Thyroid gland (tissue), 4 donors: ENCODE measurements at places on chromosomes 7 and 10. TPM values are rescaled to one million over a fixed set of nuclear protein-coding genes. Genes with fewer than 3 reads are reported as not detected.

ENTPD1 gene
- total RNA-seq, result 7.2 TPM

GRCh38 chr10:79241990-79242619 lies 105.2 kb upstream of the PPIF start:
- DNase-seq, result peak; percentile 56

NOD1 gene
- total RNA-seq, result 17.6 TPM

DNA sequence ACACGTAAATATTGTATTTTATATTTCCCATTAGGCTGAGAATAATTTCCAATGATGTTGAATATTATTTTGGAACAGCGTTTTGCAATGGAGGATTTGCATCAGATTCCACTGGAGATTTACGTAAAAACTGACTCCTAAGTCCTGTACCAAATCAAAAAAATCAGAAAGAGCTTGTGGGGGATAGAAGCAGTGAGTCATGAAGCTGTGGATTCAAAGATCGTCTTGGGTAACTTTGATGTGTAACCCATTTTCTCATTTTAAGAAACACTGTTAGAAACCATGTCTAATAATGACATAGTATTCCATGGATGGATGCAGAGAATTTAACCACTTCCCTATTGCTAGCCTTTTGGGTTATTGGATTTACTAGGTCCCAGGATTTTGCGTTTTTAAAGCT lies 158.6 kb downstream of the INHBA start:
- no peak for DNase-seq

RTKN2 gene
- total RNA-seq, result 0.49 TPM

GRCh38 chr7:157312941-157313340 lies 23.9 kb upstream of the DNAJB6 start:
- no peak for DNase-seq

DNA sequence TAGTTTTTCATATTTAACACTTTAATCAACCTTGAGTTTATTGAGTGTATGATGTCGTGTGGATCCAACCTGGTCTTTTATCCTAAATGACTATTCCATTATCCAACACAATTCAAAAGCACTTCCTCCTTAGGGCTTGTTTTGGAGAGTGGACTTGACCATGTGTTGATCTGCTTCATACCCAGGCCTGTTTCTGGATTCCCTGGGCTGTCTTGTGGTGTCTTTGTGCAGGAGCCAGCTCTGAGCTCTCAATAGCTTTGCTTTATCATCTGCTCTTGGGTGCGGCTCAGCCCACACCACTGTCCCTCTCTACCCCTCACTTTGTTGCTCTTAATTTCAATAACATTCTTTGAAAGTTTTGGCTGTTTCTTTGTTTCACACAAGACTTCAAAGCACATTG lies 70.9 kb upstream of the CHST15 start:
- no peak for DNase-seq

GRCh38 chr7:48837266-48837665 lies 87.1 kb upstream of the CDC14C start:
- DNase-seq, result peak; percentile 24

ALOX5 gene
- total RNA-seq, result 28.2 TPM

DNA sequence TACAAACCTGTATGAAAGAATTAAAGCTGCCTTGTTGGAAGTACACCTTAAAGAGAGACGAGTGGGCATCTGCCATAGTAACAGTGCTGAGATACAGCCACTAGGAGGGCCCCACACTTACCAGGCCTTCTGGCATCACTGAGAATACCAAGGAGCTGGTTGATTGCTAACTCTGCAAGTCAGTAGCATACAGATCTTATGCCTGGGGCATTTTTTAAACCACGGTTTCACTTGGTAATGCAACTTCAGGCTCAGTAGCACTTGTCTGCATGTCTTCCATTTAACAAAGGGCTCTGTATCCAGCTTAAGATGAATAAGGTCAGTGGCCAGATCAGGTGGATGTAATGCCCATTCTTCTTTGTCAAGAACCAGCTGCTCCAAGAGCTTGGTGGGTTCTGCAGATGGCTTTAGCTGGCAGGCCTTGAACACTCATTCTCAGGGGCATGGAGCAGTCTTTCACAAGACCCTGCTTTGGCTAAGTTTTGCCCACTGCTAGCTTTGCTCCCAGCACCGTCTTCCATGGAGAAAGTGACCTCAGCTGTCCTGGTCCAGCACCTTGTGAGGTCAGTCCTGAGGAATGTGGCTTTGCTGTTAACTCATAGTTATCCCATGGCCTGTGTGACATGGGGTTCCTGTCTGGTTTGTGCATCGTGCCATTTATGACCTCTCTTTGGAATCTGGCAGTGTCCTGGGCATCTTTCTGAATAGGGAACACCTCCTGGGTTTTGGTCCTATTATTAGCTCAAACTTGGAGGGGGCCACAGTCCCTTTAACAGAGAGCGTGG lies 68.1 kb downstream of the BMPER start:
- DNase-seq, result no peak

DNA sequence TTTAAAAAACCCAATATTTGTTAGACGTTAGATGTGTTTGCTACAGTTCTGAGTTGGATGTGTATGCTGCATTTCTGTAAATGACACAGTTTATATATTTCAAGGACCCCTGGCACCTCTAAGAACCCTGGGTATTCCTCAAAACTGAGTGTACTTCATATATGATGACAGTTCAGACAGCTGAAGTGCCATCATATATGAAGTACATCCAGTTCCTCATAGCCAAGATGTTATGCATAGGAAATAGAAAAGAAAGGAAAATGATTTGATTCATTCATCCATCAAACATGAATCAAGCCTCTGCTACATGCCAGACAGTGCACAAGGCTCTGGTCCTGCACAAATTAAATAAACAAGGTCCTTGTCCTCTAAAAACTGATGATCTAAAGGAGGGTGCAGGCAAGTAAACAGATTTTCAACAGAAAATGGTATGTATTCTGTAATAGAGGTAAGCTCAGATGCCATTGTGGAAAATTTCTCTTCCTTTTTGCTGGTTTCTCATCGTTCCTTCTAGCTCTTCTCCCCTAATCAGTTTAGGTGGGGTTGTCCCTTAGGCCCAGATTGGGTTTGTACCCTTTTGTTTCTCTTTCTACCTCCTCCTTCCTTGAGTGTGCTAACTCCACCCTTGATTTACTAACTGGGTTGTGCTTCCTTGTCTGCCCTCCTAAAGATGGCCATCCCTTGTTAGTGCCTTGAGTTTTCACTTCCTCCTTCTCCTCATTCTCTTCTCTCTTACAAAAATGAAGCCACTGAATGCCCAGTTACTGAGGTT lies 25.3 kb upstream of the SMIM30 start:
- no peak for DNase-seq

- DNase-seq, result no peak
These were observed 33.6 kb downstream of the RHEB start for GRCh38 chr7:151486074-151486473.

SLC16A12 gene
- 30.3 TPM for total RNA-seq

AKR1D1 gene
- not detected for total RNA-seq

DNA sequence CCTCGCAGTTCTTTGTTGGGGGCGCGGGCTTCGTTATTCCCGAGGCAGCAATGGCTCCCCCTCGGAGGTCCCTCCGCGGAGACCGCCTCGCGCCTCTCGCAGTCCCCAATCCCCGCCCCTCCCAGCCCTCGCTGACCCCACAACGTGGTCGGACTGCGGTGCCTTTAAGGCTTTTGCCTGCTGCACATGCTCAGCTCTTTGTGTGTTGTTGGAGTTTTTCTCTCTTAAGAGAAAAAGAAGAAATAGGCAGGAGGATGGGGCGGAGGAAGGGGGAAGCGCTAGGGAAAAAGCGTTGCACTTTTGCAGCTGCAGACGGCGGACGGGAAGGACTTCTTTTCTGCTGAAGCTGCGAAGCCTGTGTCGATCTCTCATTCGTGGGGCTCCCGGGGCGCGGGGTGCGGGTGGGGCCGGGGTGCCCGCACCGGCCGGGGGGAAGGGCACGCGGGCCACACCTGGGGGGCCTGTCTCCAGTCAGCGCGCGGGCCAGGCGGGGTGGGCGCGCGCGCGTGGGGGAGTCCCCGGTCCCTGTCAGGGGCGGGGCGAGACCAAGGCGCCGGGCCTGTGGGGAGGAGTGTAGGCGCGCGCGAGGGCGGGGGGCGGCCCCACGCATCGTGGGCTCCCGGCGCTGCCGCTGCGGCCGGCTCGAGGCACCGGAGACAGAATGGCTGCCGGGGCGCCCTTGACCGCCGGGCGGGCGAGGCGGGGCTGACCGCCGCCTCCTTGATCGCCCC lies 445 bp upstream of the ATRNL1 start:
- peak; percentile 23 for DNase-seq

HIPK2 gene
- total RNA-seq, result 34.4 TPM

DNA sequence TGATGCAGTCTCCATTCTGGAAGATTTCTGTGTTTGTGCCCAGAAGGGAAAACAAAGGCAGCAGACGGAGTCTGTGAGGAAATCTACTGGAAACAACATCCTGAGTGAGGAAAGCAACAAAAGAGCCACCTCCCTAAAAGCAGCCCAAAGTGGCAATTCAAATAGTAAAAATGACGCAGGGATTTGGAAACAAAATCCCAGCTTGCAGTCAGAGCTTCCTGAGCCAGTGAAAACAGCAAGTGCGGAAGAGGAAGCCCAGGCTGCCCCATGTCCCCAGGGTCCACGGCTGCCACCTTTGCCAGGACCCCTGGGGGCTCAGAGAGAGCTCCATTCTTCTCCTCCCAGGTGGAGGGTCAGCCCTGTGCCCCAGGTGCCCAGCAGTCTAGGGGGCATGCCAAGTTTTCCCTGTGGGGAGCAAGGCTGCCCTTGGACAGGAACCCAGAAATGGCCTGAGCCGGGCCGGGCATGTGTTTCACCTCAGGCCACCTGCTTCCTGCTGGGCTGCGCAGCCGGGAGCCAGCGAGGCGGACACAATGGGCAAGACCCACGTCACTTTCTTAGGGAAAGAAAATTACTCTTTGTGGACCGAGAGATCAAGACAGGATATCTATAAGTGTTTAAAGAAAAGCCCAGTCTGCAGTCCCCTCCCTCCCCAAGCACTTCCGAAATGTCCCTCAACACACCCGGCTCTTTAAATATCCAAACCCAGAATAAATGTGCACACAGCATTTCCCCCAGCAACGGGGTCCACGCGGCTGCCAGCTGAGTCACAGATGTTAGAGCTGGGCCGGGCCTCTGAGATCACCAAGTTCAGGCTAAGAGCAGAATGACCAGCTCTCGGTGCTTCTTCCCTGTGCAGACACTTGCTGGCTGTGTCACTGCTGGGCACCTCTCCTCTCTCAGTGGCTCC lies 231.1 kb downstream of the ARHGAP12 start:
- DNase-seq, result peak; percentile 42

NHLRC2 gene
- 51.5 TPM for total RNA-seq

OR9A2 gene
- total RNA-seq, result not detected

- DNase-seq, result no peak
These were observed 164.4 kb downstream of the ELMO1 start for GRCh38 chr7:37284285-37284684.

- no peak for DNase-seq
These were observed 10.6 kb upstream of the GIMAP4 start for GRCh38 chr7:150556521-150557138.

DNA sequence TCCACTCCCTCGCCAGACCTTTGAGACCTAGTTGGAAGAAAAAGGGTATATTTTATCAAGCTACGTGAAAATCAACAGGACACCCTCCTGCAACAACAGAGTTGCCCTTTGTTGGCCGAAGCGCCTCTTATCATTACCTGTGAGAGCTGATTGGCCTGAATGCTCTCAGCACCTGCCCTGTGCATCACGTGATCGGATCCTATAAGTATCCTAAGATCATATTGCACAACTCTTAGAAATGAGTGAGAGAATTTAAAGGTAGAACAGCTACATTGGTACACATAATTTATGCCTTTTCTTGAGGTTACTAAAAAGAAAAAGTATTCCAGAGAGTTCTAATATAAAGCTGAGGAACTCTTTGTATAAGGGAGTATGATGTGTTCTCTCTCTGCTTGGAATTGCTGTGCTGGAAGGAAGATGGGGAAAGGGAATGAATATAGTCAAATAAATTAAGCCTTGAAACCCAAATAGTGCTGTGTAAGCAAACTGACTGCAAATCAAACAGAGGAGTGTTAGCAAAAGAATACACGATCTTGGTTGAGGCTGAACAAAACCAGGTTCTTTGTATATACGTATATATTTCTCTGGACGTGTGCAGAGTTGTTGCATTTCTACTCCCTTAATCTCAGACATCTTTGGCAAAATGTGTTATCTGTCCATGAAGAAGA lies 69.3 kb downstream of the LRRC4 start:
- no peak for DNase-seq

ADCY1 gene
- total RNA-seq, result 11.6 TPM

NANOS1 gene
- total RNA-seq, result 16.5 TPM

- DNase-seq, result no peak
These were observed 17.2 kb downstream of the VSTM2A start for GRCh38 chr7:54559401-54559800.

GRCh38 chr10:79223091-79224048 lies 123.9 kb upstream of the PPIF start:
- DNase-seq, result peak; percentile 98

TES gene
- 157 TPM for total RNA-seq

- no peak for DNase-seq
These were observed 344.7 kb downstream of the NEBL start for GRCh38 chr10:20552382-20552781.

MBL2 gene
- total RNA-seq, result not detected

OPN1SW gene
- not detected for total RNA-seq

SPAM1 gene
- not detected for total RNA-seq

- no peak for DNase-seq
These were observed 190.3 kb upstream of the GRM3 start for GRCh38 chr7:86453454-86453853.

- no peak for DNase-seq
These were observed 6.0 kb downstream of the CLDN15 start for GRCh38 chr7:101231644-101232043.
